Stimulated activated CD8-positive, alpha-beta memory T cell treated with anti-CD3 and anti-CD28 coated beads, Interleukin-12 subunit alpha, Interleukin-12 subunit beta, amount 100 ng/mL, for 4 hours (primary cell): ENCODE measurements at places on chromosomes 1 and 21.

DNA sequence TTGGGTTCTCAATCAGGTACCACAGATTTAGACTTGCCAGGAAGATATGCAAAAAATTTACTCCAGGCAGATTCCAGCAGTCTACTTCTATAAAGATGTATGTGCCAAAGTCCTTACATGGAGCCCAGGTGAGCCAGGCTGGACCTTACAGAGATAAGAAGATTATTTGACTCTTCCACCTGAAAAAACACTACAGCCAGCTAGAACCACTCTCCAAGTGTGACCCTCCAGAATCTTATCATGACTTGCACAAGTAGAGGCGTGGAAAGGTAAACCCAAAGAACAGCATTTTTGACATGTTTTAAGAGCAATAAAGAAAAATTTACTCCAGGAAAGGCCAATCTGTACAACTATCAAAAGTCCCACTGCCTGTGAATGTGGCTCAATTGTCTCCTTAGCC, 146.8 kb upstream of the DPT start:
- DNase-seq: no peak

- DNase-seq: no peak
These were observed 3.9 kb upstream of the TNFRSF8 start for GRCh38 chr1:12059226-12059625.

GRCh38 chr1:197180252-197180878, 33.9 kb upstream of the ASPM start:
- no peak for DNase-seq

GRCh38 chr1:172275478-172275877, 145.0 kb upstream of the C1orf105 start:
- DNase-seq: no peak

GRCh38 chr21:46124926-46125845, 27.3 kb downstream of the COL6A2 start:
- DNase-seq: no peak

GRCh38 chr1:54540582-54541295, 7.3 kb upstream of the ACOT11 start:
- DNase-seq: no peak

DNA sequence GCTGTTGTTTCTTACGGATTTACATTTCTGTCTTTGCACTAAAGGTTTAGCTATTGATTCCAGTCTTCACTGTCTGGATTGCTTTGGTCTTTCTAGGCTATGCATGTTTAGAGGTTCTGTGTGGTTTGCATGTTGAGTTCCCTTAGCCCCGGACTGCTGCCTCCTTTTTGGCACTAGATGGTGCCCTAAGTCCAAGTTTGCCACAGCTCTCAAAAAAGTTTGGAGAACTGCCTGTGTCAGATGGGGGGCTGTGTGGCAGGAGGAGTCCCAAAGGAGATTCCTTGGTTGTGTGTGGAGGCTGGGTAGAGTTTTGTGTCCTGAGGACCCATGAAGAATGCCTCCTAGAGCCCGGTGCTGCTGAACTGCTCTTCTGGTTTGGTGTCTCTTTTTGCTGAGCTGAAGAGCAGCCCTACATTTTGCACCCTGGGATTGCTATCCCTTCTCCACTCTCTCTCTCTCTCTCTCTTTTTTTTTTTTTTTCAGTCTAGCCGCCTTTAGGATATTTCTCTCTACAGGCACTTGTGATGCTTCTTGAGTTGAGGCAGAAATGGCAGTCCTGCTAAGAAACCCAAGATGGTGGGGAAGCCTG, 74.4 kb downstream of the PTGS2 start:
- no peak for DNase-seq

DNA sequence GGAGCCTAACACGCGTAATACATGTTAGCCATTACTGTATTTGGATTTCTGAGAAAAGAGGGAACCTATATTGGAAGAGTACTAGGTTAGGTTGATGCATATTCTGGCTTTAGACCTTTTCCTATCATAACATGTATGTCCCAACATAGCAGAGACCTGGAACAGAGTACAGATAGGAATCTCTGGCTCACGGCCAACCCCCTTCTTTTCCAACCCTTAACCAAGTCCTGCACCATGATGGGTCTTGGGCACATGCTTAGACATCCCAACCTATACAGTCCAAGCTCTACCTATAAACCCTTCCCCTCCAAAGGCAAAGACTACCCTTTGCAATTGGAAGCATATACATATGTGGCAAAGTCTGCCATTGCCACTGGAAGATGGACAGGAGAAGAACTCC, 227.9 kb downstream of the TM2D1 start:
- no peak for DNase-seq

DNA sequence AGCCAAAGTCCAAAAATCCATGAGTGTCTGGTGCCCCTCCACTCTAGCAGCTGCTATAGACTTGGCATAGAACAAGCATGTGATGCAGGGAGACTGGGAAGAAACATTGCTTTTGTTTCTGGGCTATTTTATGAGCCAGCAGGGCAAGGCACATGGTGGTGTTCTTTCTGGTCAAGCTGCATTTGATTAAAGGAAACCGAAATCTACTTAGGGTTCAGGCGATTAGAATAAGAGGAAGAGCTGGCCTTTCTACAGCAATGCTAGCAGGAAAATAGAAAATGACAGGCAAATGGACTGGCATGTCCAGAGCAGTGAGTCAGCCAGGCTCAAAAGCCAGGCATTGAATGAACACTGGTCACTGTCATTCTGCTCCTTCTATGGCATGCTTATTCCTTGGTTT, 28.5 kb upstream of the ARHGAP29 start:
- no peak for DNase-seq

- DNase-seq: no peak
These were observed 31.5 kb downstream of the TMCO1 start for GRCh38 chr1:165737196-165737595.

DNA sequence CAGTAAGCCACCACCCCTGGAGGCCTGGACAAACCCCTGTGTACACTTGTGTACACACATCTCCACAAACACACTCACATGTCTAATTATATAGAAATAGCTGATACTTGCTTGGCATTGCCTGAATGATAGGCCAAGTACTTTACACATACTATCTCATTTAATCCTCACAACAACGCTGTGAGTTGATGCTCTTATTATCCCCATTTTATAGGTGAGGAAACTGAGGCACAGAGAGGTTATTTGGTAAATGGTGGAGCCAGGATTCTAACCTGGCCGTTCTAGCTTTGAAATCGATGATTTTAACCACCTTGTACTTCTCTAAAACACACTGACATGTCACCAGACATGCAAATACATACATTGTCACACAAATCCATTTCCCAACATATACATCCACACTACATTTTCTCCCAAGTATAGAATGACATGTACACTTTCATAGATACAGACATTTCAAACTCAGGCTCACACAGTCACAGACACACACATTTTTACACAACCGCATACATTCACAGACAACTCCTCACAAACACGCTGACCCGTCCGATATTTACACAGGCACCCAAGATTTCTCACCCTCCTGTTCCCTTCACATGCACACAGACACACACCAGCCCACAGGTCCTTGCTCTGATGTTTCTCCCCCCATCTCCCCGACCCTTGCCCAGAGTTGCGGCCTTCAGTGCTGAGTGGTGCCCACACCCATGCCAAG, 3.2 kb downstream of the ARHGEF19 start:
- DNase-seq: no peak

DNA sequence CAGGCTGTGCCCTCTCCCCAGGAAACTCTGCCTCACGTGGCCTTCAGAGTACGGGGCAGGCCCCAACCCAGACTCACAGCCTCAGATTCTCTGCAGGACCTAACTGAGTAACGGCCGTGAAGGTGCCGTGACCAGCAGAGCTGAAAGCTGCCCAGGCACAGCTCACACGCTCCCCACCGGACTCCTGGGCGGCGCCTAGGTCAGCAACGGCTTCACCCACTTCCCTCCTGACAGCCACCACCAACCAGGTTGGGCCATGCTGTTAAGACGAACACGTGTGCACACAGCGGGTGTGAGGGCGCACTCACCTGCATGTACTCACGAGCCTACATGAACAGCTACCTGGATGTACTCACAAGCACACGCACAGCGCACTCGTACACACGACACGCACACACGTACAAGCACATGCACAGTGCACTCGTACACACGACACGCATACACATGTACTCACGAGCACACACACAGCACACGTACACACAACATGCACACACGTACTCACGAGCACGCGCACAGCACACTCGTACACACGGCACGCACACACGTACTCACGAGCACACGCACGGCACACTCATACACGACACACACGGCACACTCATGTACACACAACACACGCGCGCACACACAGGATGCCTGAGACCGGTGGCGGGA, 8.7 kb upstream of the TNFRSF4 start:
- no peak for DNase-seq

DNA sequence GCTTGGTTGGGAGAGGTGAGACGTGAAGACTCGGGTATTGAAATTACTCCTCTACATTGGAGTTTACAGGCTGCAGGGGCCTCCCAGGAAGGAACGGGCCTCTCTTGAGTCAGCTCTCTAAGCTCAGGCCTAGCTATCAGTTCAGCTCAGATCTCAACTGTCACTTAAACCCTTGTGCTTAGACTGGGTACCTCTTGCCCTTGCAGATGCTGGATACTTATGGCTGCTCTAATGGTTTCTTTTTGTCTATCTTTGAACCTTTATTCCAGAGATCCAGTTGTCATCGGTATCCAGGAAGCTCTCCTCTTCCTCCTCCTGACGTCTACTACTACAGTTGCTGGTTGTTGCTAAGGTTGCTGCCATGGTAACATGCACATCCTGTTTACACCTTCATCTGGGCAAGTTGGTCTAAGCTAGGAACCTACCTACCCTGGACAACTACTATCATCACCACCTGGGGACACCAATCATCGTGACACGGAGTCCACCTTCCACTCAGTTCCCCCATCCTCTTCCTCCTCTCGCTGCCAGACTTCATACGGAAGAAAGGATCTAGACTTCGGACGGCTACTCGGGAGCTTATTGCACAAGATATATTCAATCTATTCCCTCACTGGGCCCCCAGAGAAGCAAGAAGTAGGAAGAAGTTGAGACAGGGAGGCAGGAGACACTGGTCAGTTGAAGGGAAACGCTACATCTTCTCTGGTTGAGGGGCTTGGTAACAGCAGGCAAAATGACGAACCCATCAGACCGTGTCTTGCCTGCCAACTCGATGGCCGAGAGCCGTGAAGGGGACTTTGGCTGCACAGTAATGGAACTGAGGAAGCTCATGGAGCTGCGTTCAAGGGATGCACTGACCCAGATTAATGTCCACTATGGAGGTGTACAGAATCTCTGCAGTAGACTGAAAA, 56.1 kb downstream of the ATP2B4 start:
- DNase-seq: no peak

GRCh38 chr1:84407524-84407923, 9.2 kb downstream of the DNASE2B start:
- no peak for DNase-seq

DNA sequence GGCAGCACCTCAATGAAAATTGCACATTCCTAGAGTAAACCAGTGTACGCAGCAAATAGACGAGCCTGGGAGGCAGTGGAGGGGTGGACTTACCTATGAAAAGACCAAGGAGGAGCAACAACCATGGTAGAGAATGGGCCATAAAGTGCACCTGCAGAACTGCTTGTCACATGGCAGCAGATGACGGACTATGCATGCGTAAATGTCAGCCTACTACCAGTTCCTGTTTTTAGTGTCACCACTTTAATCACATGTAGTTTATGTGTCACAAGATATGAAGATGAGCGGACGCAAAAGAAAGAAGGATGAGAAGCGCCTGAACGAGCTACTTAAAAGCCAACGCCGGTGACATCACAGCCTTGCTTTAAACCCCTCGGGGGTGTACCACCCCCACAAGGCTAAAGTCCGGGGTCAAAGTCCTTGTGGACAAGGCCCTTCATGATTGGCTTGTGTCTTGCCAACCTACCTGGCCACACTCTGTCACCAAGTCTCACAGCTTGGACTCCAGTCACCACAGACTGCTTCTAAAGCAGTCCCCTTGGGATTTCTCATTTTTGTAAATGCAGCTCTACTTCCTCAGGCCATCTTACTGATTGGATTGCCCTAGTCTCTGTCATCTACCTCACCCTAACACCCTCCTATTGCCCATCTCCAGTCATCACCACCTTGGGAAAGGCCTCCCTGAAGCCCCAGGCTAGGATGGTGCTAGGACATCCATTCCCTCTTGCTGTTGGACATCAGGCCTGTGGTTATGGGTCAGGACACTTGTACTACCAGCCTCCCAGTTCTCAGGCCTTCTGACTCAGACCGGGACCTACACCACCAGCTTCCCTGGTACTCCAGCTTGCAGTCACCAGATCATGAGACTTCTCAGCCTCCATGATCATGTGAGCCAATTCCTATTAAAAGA, 6.0 kb upstream of the LY9 start:
- DNase-seq: no peak

DNA sequence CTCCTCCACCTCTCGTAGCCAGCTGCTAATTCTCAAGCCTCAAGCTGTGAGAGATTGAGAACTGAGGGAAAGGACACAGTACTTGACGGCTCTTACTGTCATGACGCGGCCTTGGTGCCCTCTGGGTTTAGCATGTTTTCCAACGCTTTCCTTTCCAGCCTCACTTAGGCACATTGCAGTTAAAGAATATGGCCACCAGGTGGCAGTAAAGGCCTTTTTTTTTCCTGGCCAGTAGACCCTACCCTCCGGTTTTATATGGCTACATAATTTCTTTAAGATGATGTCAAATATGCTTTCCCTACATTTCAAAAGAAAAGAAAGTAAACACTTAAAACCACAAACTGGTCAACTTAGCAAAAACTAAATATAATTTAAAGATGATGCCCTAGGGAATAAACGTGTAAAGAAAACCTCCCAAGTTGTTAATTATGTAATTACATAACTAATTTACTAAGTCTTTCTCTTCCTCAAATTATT, 56.8 kb upstream of the PRDX6 start:
- no peak for DNase-seq

GRCh38 chr21:32096411-32096810, 182.4 kb downstream of the MIS18A start:
- no peak for DNase-seq

DNA sequence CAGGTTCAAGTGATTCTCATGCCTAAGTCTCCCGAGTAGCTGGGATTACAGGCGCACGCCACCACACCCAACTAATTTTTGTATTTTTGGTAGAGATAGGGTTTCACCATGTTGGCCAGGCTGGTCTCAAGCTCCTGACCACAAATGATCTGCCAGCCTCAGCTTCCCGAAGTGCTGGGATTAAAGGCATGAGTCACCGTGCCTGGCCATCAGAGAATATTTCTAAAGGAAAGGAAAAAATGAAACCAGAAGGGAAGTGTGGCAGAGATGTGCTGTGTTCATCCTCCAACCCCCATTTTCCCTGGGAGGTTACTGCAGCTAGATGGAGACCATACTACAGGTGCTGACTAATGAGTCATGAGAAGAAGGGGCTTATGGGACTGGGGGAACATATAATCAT, 964.1 kb downstream of the TTLL7 start:
- no peak for DNase-seq

- DNase-seq: no peak
These were observed 305.5 kb upstream of the PKN2 start for GRCh38 chr1:88378560-88378959.

GRCh38 chr1:91796390-91796654, 89.6 kb downstream of the TGFBR3 start:
- DNase-seq: no peak

- DNase-seq: no peak
These were observed 99.2 kb downstream of the LHX8 start for GRCh38 chr1:75233302-75233929.

- DNase-seq: no peak
These were observed 59.9 kb upstream of the KCNK1 start for GRCh38 chr1:233554037-233554436.
